ENCODE measurements at places on chromosomes 3 and 15. TPM values are rescaled to one million over a fixed set of nuclear protein-coding genes. Genes with fewer than 3 reads are reported as not detected.

MEX3B gene
- total RNA-seq: 1.6 TPM

SH2D7 gene
- total RNA-seq: not detected

CCDC54 gene
- total RNA-seq: not detected

CSPG4 gene
- total RNA-seq: not detected

- no peaks in the 10 kb centered on the region for H3K36me3 ChIP-seq
- no peak overlapping the region for H3K4me3 ChIP-seq
- H3K27ac ChIP-seq: no peak overlapping the region
- no peaks in the 10 kb centered on the region for H3K4me1 ChIP-seq
These were observed 5.9 kb upstream of the BOC start for GRCh38 chr3:113205481-113205880.

GRCh38 chr15:62843311-62843710 lies 199.2 kb upstream of the TPM1 start:
- H3K4me1 ChIP-seq: no peaks in the 10 kb centered on the region
- no peaks in the 10 kb centered on the region for H3K36me3 ChIP-seq

DNA sequence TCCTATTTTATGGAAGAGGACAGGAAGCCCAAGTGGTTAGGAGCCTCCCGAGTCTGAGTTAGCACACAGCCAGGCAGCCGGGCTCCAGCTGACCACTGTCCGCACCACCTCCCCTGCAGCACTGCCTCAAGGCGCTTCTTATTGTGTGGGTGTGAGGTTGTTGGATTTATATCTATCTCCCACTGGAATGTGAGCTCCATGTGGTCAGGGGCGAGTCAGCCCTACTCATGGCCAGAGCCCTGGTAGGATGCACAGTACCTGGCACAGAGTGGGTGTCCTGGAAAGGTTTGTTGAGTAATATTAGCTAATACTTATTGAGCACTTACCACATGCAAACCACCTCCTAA lies 9.7 kb upstream of the FBLN2 start:
- no peak overlapping the region for H3K4me3 ChIP-seq
- H3K27me3 ChIP-seq: no peaks in the 10 kb centered on the region
- no peak for DNase-seq
- no peaks in the 10 kb centered on the region for H3K4me1 ChIP-seq

DNA sequence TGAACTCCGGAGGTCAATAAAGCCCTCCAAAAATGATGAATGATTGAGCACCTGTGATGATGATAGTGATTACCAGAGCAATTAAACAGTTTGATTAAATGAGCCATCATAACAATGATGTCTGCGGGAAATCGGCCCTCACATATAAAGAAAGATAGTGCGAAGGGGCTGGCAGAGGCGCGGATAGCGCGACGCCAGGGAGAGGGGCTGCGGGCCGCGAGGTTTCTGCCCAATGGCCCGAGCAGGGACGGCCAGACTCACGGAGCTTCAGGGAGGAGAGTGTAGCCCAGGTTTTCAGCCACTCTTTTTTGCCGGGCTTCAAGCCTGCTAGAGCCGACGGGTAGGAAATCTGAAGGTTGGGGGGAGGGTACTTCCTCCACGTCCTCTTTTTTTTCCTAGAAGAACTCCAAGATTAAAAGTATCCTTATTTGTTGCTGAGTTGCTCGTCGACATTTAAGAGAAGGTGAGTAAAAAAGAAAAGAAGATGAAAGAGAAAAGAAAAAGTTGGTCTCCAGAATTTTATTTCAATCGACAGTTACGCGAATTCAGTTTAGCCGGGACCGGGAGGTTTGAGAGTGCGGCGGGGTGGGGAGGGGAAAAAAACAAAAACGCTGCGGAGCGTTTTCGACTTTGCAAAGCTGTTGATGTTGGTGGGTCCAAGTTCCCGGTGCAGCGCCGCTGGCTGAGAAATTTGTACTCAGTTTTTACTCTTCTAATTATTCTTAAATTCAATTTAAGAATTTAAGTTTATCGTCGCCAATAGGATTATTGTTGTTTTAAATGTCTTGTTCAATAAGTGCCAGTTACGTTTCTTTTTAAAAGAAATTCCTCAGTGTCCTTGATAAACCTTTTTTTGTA lies 2.2 kb upstream of the MEIS2 start:
- peaks cover 34% of the 10 kb centered on the region for H3K27me3 ChIP-seq
- DNase-seq: no peak
- H3K4me3 ChIP-seq: no peak overlapping the region

- no peak for DNase-seq
- no peaks in the 10 kb centered on the region for H3K4me1 ChIP-seq
- H3K4me3 ChIP-seq: no peak overlapping the region
- no peak overlapping the region for H3K27ac ChIP-seq
- H3K27me3 ChIP-seq: no peaks in the 10 kb centered on the region
These were observed 1302.0 kb upstream of the GBE1 start for GRCh38 chr3:83063446-83063845.

- no peak within 1 kb of the TSS for H3K27ac ChIP-seq
- no peaks in the 10 kb centered on the region for H3K36me3 ChIP-seq
These were observed at the start of gene GATA2 for GRCh38 chr3:128492671-128493569. GATA2 (minus strand) TSS chr3:128493201; CDS start chr3:128487031, 6,170 bp downstream.

- no peak overlapping the region for H3K4me3 ChIP-seq
- DNase-seq: no peak
- H3K36me3 ChIP-seq: no peaks in the 10 kb centered on the region
- H3K27me3 ChIP-seq: no peaks in the 10 kb centered on the region
These were observed 51.3 kb downstream of the DRD3 start for GRCh38 chr3:114127517-114127916.

DNA sequence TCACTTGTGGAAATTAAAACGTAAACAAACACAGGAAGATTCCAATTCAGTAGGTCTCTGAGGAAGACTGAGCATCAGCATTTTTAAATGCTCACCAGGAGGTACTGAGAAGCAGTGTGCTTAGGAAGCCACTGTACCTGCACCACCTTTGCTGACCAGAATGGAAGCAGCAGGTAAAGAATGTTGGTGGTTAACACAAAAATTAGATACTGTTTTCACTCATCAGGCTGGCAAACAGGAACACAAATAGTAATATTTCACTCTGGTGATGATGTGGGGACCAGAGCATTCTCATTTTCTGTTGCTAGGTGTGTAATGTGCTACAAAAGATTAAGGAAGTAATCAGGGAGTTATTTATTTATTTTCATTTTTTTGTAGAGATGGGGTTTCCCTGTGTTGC lies 29.9 kb upstream of the GHSR start:
- H3K36me3 ChIP-seq: no peaks in the 10 kb centered on the region
- no peaks in the 10 kb centered on the region for H3K27me3 ChIP-seq
- H3K27ac ChIP-seq: peak overlapping the region; percentile 76
- H3K4me1 ChIP-seq: peaks cover 8% of the 10 kb centered on the region
- no peak for DNase-seq
- no peak overlapping the region for H3K4me3 ChIP-seq

- H3K36me3 ChIP-seq: peaks cover 33% of the 10 kb centered on the region
- H3K4me3 ChIP-seq: peak within 1 kb of the TSS; percentile 77
- peak; percentile 78 for DNase-seq
- H3K4me1 ChIP-seq: peaks cover 41% of the 10 kb centered on the region
These were observed at the start of gene DALRD3 for GRCh38 chr3:49017971-49018706. DALRD3 (minus strand) TSS chr3:49018580; CDS start chr3:49018564, 16 bp downstream.

DNA sequence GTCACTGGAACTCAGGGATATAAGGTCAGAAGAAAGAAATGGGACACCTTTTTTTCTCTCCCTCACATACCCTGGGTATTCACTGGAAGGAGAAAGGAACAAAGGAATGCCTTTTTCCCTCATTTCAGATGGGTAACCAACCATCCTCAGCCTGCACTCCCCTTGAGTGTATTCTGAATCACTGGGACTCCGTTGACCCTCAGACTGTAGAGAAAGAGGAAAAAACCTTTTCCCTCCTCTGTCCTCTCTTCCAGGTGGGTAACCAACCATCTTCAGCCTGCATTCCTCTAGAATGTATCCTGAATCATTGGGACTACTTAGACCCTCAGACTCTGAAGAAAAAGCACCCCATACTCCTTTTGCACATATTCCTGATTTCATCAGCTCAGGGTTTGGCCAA lies 11.4 kb downstream of the PRR20G start:
- no peak overlapping the region for H3K4me3 ChIP-seq
- no peaks in the 10 kb centered on the region for H3K4me1 ChIP-seq
- no peak for DNase-seq
- H3K27ac ChIP-seq: no peak overlapping the region

DNA sequence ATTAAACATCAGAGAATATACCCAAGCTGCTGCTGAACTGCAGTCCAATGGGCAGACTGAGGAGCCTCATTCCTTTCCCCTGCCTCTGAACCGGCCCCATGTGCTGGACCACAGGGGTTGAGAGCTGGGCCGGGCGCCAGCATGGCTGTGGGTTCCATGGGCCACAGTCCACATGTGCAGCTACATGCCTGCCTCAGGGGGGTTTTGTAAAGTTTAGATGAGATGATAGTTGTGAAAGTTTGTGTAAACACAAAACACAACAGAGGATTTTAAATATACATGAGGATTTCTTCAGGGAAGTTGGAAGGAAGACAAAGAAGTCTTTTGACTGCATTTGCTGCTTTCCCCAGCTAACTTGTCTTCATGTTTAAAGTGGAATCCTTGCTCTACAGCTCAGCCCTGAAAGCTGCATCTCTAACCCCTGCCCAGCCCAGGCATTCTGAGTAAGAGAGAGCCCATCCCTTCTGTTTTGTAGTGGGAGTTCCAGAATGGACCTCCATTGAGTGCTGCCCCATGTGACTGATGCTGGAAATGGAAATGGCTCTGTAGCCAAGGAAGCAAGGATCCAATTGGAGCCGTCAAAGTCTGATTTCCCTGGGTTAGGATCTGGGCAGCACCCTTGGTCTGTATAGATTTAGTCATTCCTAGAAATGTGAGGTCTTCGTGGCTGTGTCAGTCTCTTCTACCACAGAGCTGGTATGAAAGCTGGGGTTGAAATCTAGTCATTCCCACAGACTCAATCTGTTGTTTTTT lies 17.5 kb downstream of the SLC12A8 start:
- H3K36me3 ChIP-seq: no peaks in the 10 kb centered on the region
- H3K4me3 ChIP-seq: no peak overlapping the region
- no peak for DNase-seq
- no peaks in the 10 kb centered on the region for H3K4me1 ChIP-seq
